ENCODE measurements at places on chromosomes 7 and 10.

GRCh38 chr10:13823096-13823708 lies 236.4 kb downstream of the PRPF18 start:
- H3K4me3 ChIP-seq = no peak overlapping the region
- no peak overlapping the region for H3K27ac ChIP-seq
- H3K27me3 ChIP-seq = no peaks in the 10 kb centered on the region
- H3K4me1 ChIP-seq = no peaks in the 10 kb centered on the region
- no peaks in the 10 kb centered on the region for H3K36me3 ChIP-seq

GRCh38 chr10:77287647-77288120 lies 349.9 kb downstream of the KCNMA1 start:
- no peak for DNase-seq
- H3K27ac ChIP-seq = no peak overlapping the region

DNA sequence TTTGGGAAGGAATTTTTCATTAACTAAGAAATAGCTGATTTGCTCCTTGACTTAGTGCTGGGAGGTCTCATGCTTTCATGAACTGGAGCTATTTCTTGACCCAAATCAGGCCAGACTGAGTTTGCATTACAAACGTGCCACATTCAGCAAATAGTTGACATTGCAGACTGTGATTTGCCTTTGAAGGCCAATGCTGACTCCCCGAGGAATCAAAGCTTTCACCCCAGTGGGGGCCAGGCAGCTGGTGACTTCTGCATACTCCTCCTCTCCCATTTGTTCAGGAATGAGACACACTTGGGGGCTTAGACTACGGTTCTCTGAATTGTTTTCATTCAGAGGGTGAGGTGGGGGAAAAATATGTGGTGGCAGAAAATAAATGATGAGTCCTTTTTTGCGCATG lies 111.0 kb upstream of the JAZF1 start:
- DNase-seq = no peak
- H3K27me3 ChIP-seq = no peaks in the 10 kb centered on the region
- no peak overlapping the region for H3K4me3 ChIP-seq
- H3K36me3 ChIP-seq = no peaks in the 10 kb centered on the region

DNA sequence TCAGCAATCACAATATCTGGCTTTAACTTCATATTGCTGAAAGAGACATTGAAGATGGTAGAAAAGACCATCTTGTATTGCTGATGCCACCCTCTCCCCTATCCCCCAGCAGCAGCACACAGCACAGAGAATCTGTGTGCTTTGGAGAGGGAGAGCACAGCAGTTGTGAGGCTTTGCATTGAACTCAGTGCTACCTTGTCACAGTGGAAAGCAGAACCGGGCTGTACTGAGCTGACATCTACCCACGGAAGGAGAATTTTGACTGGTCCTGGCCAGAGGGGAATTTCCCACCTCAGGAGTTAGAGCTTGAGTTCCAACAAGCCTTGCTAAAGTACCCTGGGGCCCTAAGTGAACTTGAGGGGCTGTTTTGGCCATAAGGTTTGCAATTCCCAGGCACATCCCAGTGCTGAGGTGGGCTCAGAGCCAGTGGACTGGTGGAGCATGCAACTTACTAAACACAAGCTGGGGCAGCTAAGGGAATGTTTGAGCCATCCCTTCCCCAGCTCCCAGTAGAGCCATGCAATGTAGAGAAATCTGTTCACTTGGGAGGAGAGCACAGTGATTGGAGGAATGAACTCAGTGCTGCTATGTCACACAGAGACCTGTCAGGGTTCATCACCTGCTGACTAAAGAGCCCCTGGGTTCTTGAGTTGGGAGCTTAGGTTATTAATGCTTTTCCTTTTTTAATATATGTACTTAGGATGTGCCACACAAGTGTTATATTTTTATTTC lies 62.1 kb downstream of the OR13A1 start:
- H3K27ac ChIP-seq = no peak overlapping the region
- no peaks in the 10 kb centered on the region for H3K36me3 ChIP-seq
- H3K27me3 ChIP-seq = no peaks in the 10 kb centered on the region
- no peak overlapping the region for H3K4me3 ChIP-seq

- DNase-seq = peak; percentile 33
- H3K4me1 ChIP-seq = peaks cover 13% of the 10 kb centered on the region
These were observed 49.9 kb downstream of the PWWP2B start for GRCh38 chr10:132446661-132447445.

- H3K4me3 ChIP-seq = no peak overlapping the region
- H3K4me1 ChIP-seq = no peaks in the 10 kb centered on the region
- no peaks in the 10 kb centered on the region for H3K36me3 ChIP-seq
- DNase-seq = no peak
These were observed 70.4 kb downstream of the VTI1A start for GRCh38 chr10:112517451-112517862.

- H3K36me3 ChIP-seq = no peaks in the 10 kb centered on the region
- DNase-seq = no peak
- no peak overlapping the region for H3K4me3 ChIP-seq
- no peaks in the 10 kb centered on the region for H3K4me1 ChIP-seq
- no peaks in the 10 kb centered on the region for H3K27me3 ChIP-seq
These were observed 1224.2 kb upstream of the SORCS1 start for GRCh38 chr10:108388706-108389105.

DNA sequence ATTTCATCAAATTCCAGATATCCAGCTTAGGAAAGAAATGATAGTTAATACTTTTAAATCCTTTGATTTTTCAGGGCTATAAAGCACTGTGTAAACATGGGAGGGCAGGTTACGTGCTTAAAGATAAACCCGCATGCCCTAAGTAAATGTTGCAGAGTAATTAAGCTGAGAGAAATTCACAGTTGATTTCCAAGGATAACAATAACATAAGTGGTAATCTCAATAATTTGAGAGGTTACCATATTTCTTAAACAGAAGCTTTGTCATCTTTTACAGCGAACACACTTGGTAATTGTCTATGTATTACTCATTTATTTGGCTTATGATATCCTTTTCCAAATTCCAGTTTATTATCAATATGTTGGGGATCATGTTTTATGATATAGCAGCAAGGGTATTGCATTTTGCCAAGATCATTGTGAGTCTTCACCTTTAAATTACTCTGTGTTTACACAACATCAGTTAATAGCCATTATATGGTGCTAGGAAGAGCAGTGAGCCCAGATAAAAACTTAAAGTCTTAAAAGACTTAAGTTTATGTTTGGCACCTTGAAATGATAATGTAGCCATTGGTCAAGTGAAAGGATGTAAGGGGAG lies 15.4 kb downstream of the MGAM start:
- no peaks in the 10 kb centered on the region for H3K27me3 ChIP-seq
- H3K36me3 ChIP-seq = no peaks in the 10 kb centered on the region
- no peak overlapping the region for H3K27ac ChIP-seq
- H3K4me1 ChIP-seq = no peaks in the 10 kb centered on the region

DNA sequence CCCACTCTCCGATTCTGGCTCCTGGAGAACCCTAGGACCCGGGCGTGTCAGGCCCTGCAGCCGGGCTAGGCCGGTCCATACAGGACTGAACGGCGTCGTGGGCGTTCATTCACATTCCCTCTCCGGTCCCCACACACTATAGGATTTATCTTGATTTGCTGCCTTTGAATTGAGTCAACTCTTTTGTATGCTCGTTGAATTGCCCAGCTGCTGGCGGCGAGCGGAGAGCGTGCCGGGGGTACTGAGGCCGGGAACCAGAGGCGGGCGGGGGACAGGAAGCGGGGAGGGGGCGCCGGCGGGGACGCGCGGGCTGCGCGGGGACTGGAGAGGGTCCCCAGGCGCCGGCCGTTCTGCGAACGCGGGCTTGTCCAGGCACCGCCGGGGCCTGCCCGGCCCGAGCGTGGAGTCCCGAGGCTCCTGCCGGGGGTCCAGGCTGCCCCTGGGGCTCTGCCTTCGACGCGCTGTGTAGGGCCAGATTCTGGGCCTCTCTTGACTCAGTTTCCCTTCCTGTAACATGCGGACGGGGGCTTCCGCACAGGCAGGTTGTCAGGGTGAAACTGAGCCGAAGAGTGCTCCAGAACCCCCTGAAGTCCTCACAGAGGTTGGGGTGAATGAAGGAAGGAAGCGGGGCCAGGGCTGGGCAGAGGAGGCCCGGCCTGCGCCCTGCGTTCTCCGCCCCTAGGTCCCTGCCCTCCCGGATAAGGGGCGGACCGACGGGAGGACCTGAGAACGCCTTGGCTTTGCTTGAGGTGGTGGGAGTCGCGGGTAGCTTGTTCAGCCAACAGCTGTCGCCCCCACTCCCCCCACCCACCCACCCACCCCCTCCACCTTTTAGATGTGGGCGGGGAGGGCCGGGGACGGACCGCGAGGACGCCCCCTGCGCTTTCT lies 769 bp upstream of the ELFN1 start:
- DNase-seq = no peak
- H3K27ac ChIP-seq = no peak overlapping the region
- no peaks in the 10 kb centered on the region for H3K4me1 ChIP-seq
- H3K4me3 ChIP-seq = no peak overlapping the region

- no peak overlapping the region for H3K27ac ChIP-seq
- H3K36me3 ChIP-seq = no peaks in the 10 kb centered on the region
- H3K4me1 ChIP-seq = no peaks in the 10 kb centered on the region
These were observed 40.9 kb downstream of the ITIH5 start for GRCh38 chr10:7625836-7626235.

- no peak overlapping the region for H3K4me3 ChIP-seq
- H3K27ac ChIP-seq = no peak overlapping the region
- H3K27me3 ChIP-seq = no peaks in the 10 kb centered on the region
- H3K36me3 ChIP-seq = no peaks in the 10 kb centered on the region
- DNase-seq = no peak
These were observed 57.8 kb downstream of the EBLN1 start for GRCh38 chr10:22159979-22160378.

DNA sequence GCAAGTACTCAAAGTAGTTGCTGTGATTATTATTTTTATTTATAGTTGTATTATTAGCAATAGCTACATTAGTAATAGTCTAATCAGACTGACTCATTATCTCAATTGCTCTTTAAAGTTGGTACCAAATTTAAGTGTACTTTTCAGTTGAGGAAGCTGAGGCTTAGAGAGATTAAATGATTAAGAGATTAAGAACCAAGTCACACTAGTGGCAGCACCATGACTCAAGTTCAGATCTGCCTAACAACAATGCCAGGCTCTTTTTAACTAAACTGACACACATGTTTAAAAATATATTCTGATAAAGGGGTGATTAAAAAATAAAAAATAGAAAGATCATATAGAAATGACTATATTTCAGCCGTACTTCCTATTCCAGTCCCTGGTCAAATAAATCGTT lies 42.0 kb downstream of the FZD1 start:
- H3K36me3 ChIP-seq = no peaks in the 10 kb centered on the region
- H3K27ac ChIP-seq = no peak overlapping the region
- no peak overlapping the region for H3K4me3 ChIP-seq

- peaks cover 16% of the 10 kb centered on the region for H3K27me3 ChIP-seq
- H3K36me3 ChIP-seq = no peaks in the 10 kb centered on the region
- no peak for DNase-seq
- no peak overlapping the region for H3K27ac ChIP-seq
These were observed 14.4 kb upstream of the CRYGN start for GRCh38 chr7:151454305-151454704.

GRCh38 chr10:79196470-79197461 lies 128.0 kb downstream of the ZMIZ1 start:
- H3K27me3 ChIP-seq = no peaks in the 10 kb centered on the region
- no peaks in the 10 kb centered on the region for H3K36me3 ChIP-seq
- H3K4me3 ChIP-seq = no peak overlapping the region
- H3K27ac ChIP-seq = no peak overlapping the region
- no peaks in the 10 kb centered on the region for H3K4me1 ChIP-seq

DNA sequence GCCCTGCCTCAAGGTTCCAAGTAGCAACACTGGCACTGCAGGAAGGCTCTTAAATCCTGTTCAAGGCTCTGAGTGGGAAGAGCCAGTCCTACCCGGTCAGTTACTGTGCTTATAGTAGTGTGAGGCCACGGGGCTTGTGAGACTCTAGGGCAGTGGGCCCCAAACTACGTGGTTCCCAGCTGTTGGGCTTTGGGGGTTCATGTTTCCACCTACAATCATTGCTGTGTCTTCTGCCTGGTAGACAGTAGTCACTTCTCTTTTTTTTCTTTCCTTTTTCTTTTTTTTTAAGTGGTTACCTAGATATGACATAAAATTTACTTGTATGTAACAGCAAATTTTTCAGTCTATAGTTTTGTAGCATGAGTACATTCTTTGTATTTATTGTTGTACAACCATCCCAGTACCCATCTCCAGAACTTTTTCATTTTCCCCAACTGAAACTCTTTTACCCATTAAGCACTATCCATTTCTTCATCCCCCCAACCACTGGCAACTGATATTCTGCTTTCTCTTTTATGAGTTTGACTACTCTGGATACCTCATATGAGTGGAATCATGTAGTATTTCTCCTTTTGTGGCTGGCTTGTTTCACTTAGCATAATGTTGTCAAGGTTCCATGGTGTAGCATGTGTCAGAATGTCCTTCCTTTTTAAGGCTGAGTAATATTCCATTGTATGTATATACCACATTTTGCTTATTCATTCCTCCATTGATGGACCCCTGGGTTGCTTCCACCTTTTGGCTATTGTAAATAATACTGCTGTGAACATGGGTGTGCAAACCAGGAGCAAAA lies 7.7 kb downstream of the UBTD1 start:
- no peaks in the 10 kb centered on the region for H3K4me1 ChIP-seq
- no peak overlapping the region for H3K27ac ChIP-seq
- H3K36me3 ChIP-seq = no peaks in the 10 kb centered on the region
- DNase-seq = no peak

GRCh38 chr10:3924344-3924743 lies 139.3 kb upstream of the KLF6 start:
- no peak for DNase-seq
- H3K4me1 ChIP-seq = no peaks in the 10 kb centered on the region
- no peak overlapping the region for H3K4me3 ChIP-seq

DNA sequence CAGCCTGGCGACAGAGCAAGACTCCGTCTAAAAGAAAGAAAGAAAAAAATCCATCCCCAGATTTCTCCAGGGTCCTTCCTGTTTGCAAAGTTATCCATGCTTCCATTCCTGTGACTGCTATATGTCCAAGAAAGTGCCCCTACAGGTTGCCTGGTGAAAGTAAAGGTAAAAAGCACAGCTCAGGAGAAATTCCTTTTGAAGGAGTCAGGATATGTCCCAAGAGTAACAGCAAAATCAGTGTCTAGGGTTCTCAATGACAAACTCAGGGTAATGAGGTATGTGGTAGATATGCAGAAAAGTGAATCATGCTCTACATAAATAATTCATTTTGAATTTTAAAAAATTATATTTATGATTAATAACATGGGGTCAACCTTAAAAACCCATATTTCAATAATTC lies 91.5 kb downstream of the CTTNBP2 start:
- no peaks in the 10 kb centered on the region for H3K27me3 ChIP-seq
- H3K27ac ChIP-seq = no peak overlapping the region
- no peaks in the 10 kb centered on the region for H3K36me3 ChIP-seq
- H3K4me3 ChIP-seq = no peak overlapping the region
- peaks cover 36% of the 10 kb centered on the region for H3K4me1 ChIP-seq

- DNase-seq = no peak
- no peaks in the 10 kb centered on the region for H3K36me3 ChIP-seq
- H3K27ac ChIP-seq = no peak overlapping the region
- H3K4me3 ChIP-seq = no peak overlapping the region
- H3K4me1 ChIP-seq = no peaks in the 10 kb centered on the region
These were observed 1392.4 kb upstream of the CELF2 start for GRCh38 chr10:9625304-9625703.

DNA sequence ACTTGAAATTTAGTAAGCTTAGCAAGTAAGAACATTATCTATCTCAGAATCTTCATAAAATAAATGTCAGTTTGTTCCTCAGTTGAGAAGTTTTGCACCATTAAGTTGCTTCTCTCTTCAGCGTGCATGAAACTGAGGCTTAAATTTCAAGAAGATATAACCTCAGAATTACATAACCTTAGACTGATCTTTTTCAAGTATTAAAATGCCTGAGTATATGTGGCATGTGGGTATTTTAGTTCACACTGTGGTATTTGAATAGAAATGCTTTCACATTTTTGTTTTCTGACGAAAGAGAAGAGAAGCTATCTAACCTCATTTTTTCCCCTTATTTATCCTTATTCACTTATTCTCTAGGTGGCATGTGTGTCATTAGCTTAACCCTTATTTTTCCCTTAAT lies 104.1 kb downstream of the PHF14 start:
- H3K27ac ChIP-seq = no peak overlapping the region
- no peak for DNase-seq
- no peaks in the 10 kb centered on the region for H3K4me1 ChIP-seq
